ENCODE measurements at places on chromosomes 7 and 10.

GRCh38 chr7:104126411-104126841 is 81.4 kb downstream of the ORC5 start:
- DNase-seq: no peak

DNA sequence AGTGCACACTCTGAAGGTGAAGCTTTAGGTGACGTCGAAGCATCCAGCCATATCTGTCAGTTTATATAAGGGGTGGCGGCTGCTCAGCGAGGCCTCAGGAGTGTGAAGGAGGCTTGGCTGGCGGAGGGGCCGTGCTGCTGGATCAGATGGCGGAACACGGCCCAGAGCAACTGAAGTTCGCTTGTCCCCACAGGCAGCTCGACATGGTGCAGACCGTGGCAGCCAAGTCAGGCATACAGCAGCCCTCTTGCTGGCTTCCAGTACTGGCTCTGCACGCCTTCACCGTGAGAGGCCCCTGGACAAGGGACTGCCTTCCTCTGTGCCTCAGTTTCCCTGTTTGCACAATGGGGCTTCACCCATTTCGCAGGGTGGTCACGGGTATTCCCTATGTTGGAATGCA is 443.5 kb downstream of the DNAJB6 start:
- no peak for DNase-seq

- peak; percentile 59 for DNase-seq
Measured at GRCh38 chr7:41241641-41242040, 461.2 kb downstream of the INHBA start.

GRCh38 chr10:113000876-113001598 is 51.0 kb downstream of the TCF7L2 start:
- peak; percentile 66 for DNase-seq

- DNase-seq: peak; percentile 59
Measured at GRCh38 chr10:49161411-49161997, 26.7 kb downstream of the TMEM273 start.

DNA sequence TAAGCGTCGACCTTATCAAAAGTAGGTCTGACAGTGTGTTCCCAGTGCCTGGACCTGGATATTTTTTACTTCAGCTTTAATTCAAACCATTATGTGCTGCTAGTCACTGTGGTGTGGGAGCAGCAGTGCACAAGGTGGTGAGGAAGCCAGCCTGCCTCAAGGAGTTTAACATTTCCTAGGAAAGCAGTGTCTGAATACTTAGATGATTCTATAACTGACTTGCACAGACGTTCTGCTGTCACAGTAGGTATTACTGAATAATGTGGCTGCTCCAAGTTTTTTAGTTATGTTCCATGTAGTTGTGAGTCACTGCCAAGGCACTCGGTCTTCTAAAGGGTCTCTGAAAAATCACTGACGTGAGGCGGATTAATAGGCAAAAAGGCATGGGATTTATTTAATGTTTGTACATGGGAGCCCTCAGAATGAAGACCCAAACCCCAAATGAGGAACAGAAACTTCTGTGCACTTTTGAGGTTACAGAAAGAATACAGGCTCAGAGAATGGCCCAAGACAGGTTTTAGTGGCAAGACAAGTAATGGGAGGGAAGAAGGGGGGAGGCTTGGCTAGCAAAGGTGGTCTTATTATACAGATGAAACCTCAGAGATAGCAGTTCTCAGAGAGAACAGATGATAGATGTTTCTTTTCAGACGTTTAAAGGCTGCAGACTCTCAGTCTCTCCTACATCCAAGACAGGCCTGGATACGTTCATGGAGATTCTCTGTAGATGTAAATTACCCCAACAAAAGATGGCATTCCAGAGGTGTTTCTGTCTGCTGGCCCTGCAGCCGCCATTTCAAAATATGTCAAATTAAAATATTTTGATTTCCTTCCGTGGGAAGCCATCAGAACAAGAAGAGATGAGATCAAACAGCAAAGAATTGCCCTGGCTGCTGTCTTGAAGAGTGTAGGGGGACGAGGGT is 209.3 kb downstream of the SDK1 start:
- no peak for DNase-seq

- no peak for DNase-seq
Measured at GRCh38 chr7:106756884-106757283, 95.9 kb upstream of the CCDC71L start.

GRCh38 chr7:97018791-97019531 is 5.7 kb downstream of the DLX5 start:
- DNase-seq: peak; percentile 48

- DNase-seq: no peak
Measured at GRCh38 chr10:132027423-132027983, 38.2 kb upstream of the JAKMIP3 start.

- DNase-seq: peak; percentile 77
Measured at GRCh38 chr7:130865408-130866236, 131.6 kb upstream of the KLF14 start.

- DNase-seq: peak; percentile 14
Measured at GRCh38 chr7:158321056-158321700, 266.4 kb downstream of the PTPRN2 start.

- DNase-seq: no peak
Measured at GRCh38 chr7:130279906-130280305, 13.1 kb upstream of the CPA4 start.

DNA sequence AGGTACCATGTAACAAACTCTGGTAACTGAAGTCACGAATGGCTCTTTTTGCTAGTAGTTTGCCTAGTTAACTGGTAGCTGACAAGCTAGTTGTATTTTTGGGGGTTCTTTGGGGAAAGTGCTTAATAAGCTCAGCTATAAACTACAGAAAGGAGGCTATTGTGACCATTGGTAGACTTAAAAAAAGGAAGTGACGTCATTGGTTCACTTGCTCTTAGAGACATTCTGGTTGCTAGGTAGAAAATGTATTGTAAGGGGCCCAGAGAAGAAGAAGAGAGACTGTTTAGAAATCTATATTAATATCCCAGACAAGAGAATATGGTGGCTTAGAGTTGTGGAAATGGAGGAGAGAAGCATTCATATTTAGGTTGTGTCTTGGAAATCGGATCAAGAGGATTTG is 103.0 kb downstream of the NXPH1 start:
- no peak for DNase-seq

GRCh38 chr7:5689716-5690115 is 91.7 kb downstream of the RNF216 start:
- DNase-seq: no peak

DNA sequence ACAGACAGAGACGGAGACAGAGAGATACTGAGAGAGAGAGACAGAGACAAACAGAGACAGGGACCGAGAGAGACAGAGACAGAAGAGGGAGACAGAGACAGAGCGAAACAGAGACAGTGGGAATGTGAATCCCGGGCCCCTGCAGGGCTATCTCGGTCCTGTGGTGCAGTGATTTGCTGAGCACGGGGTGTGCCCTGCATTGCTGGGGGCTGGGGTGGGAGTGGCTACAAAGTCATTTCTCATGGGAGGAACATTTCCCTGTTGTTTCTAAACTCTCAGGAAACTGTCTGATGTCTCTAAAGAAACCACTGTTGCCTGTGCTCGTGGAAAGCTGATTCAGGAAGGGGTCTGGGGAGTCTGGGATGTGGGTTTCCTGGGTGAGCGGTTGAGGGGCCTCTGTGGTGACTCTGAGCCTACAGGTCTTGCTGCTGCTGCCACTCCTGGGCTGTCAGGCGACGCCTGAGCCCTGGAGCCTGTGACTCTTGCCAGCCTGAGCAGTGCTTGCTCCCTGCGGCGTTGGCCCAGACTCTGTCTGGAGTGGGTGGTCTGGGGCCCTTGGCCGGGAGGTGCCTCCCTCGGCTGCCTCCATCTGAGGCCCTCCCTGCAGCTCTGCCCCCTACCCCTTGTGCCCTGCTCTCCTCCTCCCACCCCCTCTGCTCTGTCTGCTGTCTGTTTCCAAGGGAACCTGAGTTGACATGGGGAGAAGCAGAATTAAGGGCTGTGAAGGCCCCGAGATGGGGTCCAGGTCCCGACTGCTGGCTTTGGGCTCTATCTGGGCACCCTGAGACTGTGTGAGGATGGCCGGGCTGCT is 292.0 kb downstream of the WDR37 start:
- peak; percentile 86 for DNase-seq

GRCh38 chr10:128125416-128125943 is 743 bp downstream of the MKI67 start:
- no peak for DNase-seq

DNA sequence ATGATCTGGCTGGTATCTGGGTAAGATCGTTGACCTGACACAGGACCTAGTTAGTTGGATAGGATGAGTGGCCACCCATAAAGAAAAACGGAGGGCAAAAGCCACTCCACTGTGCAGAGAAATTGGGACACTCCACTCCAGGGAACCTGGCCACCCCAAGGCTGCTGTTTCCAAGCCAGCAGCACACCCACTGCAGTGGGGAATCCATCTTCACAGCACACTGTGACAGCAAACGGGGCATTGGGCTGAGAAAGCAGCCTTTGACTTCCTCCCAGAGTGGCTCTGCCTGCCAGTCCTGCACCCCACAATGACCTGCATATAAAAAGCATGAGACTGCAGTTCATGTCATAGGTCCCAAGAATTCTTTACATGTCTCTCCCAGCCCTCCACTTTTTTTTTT is 52.9 kb downstream of the MTPN start:
- no peak for DNase-seq

Data from endodermal cell (in vitro differentiated cells).